ENCODE measurements at places on chromosomes 16 and 17. TPM values are rescaled to one million over a fixed set of nuclear protein-coding genes. Genes with fewer than 3 reads are reported as not detected.

The FA2H gene
- total RNA-seq = not detected

The TBX21 gene
- 20.7 TPM for total RNA-seq

GRCh38 chr17:18191236-18191667, 7.6 kb downstream of the ALKBH5 start:
- H3K4me1 ChIP-seq = peaks cover 49% of the 10 kb centered on the region
- H3K27ac ChIP-seq = no peak overlapping the region
- DNase-seq = no peak
- no peaks in the 10 kb centered on the region for H3K27me3 ChIP-seq

DNA sequence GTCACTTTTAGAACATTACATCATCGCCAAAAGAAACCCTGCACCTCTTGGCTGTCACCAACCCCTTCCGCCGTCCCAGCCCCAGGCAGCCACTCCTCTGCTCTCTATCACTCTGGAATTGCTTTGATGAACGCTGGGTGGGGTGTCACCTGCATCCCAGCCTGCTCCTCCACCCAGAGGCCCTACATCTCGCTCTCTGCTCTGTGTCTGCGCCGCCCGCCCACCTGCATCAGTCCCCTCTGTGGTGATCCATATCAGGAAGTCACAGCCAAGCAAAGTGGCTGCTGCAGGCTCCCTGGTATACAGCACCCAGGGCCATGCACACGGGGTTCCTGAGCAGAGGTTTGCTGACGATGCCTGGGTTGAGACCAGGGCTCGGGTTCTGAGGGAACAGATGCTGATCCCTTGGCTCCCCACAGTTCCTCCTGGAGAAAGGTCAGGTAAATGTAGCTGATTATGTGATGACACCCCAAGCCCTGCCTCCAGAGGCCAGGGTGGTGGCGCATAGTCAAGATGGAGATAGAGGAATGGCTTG, 30.8 kb downstream of the MPRIP start:
- DNase-seq = no peak
- no peak overlapping the region for H3K4me3 ChIP-seq
- no peaks in the 10 kb centered on the region for H3K27me3 ChIP-seq
- H3K4me1 ChIP-seq = peaks cover 30% of the 10 kb centered on the region
- no peak overlapping the region for H3K27ac ChIP-seq

DNA sequence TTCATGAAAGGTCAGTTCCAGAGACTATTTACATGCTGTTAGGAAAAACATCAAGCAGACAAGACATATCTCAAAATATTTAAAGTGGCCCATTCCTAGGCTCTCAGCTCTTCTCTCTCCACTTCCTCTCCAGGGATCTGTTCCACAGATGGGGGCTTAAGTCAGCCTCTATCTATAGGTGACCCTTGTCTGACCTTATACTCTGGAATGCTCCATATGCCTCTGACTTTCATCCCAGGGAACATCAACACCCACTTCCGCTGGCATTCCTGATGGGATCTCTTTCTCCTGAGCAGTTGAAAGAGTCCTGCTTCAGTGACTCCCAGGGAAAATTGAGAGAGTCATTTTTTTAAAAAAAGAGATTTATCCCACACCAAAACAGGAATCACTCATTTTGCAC, 11.5 kb upstream of the WIPI1 start:
- no peak overlapping the region for H3K27ac ChIP-seq
- H3K36me3 ChIP-seq = no peaks in the 10 kb centered on the region
- DNase-seq = no peak
- H3K27me3 ChIP-seq = peaks cover 31% of the 10 kb centered on the region
- H3K4me3 ChIP-seq = no peak overlapping the region
- peaks cover 5% of the 10 kb centered on the region for H3K4me1 ChIP-seq

- H3K4me1 ChIP-seq = peaks cover 67% of the 10 kb centered on the region
- no peak for DNase-seq
- no peaks in the 10 kb centered on the region for H3K27me3 ChIP-seq
- H3K36me3 ChIP-seq = peaks cover 52% of the 10 kb centered on the region
Observed at GRCh38 chr16:74657870-74658642, 8.6 kb downstream of the RFWD3 start.

All from activated naive CD8-positive, alpha-beta T cell treated with anti-CD3 and anti-CD28 coated beads, Interleukin-2, amount 10 ng/mL, durations not matched to agents 7 days and 5 days (primary cell).